K562 (cell line): ENCODE measurements at places on chromosomes 7 and 10. TPM values are rescaled to one million over a fixed set of nuclear protein-coding genes. Genes with fewer than 3 reads are reported as not detected.
A peak's percentile ranks its signal among the peaks of the same experiment; 100 is the strongest.

- peak; percentile 10 for DNase-seq
- H3K27me3 ChIP-seq = peaks cover 11% of the 10 kb centered on the region
- H3K4me1 ChIP-seq = no peaks in the 10 kb centered on the region
- H3K36me3 ChIP-seq = no peaks in the 10 kb centered on the region
- H3K27ac ChIP-seq = no peak within 1 kb of the TSS
These were observed at the start of gene TWIST1 for GRCh38 chr7:19117091-19117869. TSS of gene TWIST1 (minus strand) at chr7:19117636. CDS start at chr7:19117321, 315 bp downstream.

DNA sequence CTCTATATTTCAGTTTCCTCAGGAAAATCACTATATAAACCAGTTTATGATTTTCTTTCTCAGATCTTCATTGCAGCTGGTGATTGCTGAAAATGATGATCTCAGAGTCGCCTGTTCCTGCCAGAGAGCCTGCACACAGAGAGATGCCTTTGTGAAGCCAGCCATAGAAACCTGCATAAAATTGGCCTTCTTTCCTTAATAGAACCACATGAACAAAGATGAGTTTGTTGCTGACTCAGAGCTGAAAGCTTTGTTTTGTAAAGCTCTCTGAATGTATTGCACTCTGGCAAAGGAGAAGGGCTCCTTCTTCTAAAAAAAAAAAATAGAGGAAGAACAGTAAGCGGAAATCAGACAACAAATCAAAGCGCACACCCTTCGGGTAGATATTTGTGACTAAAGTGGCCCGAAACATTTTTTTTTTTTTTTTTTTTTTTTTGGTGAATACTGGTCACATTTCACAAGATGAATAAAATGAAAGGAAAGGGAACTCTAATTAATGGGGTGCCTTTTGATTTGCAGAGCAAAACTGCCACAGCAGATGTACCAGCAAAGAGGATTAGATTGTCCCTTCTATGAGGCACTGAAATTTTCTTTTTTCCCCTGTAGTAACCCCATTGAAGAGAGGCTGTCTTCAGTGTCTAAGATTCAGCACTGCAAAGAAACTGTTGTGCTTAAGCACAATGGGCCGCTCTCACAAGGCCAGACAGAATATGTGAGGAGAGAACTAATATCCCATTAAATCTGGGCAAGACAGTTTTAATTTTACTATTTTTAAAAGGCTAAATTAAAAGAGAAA is 75.1 kb upstream of the PTPRZ1 start:
- H3K36me3 ChIP-seq = no peaks in the 10 kb centered on the region
- no peak for DNase-seq
- no peaks in the 10 kb centered on the region for H3K27me3 ChIP-seq
- H3K4me1 ChIP-seq = no peaks in the 10 kb centered on the region

GRCh38 chr10:64765498-64765897 is 1244.3 kb downstream of the REEP3 start:
- no peaks in the 10 kb centered on the region for H3K36me3 ChIP-seq
- no peaks in the 10 kb centered on the region for H3K4me1 ChIP-seq
- H3K27ac ChIP-seq = no peak overlapping the region
- DNase-seq = no peak

GRCh38 chr10:51215951-51216834 is 141.9 kb downstream of the PRKG1 start:
- H3K27ac ChIP-seq = no peak overlapping the region
- no peak for DNase-seq
- H3K36me3 ChIP-seq = no peaks in the 10 kb centered on the region
- no peak overlapping the region for H3K4me3 ChIP-seq

DNA sequence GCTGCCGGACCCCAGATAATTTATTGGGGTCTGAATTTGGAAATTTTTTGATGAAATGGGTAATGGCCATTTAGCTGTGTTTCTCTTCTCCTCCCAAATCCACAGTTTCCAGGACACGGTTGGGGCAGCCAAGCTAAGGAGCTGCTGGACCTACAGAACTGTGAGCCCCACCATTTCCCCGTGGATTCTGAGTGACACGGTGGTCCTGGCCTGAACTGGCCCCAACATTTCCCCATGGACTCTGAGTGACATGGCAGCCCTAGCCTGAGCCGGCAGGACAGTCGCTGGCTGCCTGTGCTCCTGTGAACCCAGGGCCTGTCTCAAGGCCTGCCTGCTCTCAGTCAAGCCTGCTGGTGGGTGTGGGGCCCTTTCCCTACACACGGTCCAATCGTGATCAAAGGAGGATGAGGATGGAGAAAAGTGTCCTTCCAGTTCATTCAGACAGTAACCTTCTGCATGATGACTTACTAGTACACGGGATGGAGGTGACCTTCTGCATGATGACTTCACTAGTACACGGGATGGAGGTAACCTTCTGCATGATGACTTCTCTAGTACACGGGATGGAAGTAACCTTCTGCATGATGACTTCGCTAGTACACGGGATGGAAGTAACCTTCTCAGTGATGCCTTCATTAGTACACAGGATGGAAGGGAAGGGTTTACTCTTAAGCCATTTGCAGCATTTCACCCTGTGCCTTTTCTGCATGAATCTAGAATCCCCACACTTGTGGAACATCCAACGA is 359.9 kb downstream of the GLRX3 start:
- H3K4me3 ChIP-seq = no peak overlapping the region
- no peaks in the 10 kb centered on the region for H3K4me1 ChIP-seq
- no peak for DNase-seq
- H3K27me3 ChIP-seq = no peaks in the 10 kb centered on the region

DNA sequence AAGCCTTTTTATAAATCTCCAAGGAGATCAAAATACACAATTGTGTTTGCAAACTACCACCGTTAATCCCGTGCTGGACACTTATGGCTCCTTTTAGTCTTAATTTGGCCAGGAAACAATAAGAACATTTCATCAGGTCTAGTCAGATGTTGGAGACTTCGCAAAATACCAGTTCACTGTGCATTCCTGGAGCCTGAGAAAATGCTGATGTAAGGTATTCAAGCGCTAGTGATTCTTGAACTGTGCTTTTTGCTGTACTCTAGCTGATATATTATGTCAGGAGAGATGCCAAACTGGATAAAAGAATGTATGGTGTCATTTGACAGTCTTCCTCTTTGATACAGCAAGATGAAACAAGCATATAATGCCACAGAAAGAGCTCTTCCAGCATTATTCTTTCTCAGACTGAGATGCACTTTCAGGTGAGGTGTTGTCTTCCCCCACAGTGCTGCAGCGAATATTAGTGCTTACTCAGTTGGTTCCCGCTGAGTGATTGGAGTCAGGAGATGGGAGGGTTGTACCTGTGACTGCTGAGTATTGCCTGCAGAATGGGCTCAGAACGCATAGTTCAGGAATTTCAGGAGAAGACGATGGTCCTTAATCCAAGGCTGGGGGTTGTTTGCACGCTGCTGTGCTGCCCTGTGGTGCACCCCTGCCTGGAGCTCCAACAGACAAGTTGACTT is 59.2 kb downstream of the OGDH start:
- H3K4me1 ChIP-seq = no peaks in the 10 kb centered on the region
- peaks cover 60% of the 10 kb centered on the region; the same call in 2 of the 3 replicates for H3K36me3 ChIP-seq
- DNase-seq = no peak

DNA sequence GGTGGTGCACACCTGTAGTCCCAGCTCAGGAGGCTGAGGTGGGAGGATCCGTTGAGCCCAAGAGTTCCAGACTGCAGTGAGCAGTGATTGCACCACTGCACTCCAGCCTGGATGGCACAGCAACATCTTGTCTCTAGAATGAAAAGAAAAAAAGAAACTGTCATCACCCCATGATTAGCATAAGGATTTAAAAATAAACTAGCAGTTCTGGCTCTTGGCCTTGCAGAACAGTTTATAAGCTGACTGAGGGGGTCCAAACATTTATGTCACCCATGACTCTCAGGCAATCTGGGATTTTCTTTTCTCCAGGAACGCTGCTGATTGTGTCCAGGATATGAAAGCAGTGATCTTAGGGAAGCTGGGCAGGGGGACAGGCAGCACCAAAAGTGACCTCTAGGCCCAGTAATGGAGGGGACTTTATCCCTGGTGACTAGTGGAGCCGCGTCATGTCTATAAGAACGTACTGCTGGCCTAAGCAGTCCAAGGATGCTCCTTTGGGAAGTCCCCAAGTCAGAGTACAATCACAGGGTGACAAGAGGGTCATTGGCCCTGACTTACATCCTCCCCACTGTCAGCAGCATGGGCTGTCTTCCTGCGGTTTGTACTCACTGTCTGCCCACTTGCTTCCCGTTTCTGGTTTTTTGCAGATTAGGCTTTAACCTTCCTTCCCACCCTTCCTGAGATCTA is 177.4 kb downstream of the ARHGAP12 start:
- peaks cover 8% of the 10 kb centered on the region; the same call in 1 of the 2 replicates for H3K4me1 ChIP-seq
- H3K36me3 ChIP-seq = no peaks in the 10 kb centered on the region
- DNase-seq = no peak
- no peak overlapping the region for H3K4me3 ChIP-seq
- peaks cover 63% of the 10 kb centered on the region for H3K27me3 ChIP-seq

DNA sequence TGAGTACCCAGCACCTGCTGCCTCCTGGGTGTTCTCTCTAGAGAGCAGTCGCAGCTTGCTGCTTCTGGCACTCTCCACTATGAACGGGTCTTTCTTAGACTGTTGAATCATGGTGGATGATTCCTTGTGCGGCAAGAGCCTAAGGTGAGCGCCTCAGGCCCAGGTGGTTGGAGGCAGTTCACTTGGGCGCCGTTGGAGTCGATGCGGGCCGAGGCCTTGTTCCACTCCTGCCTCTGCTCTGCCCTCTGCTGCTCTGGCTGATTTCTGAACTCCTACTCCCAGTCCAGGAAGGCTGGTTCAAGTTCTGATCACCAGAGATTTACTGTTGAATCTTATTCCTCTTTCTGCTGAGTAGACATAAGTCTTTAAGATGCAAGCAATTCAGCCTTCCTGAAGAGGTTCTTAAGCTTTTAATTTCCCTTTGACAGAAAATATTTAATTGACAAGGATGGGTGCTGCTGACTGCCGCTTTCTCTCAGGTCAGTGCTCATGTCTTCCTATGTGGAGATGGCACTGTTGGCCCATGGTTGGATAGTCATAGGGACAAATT is 10.4 kb downstream of the YKT6 start:
- no peak overlapping the region for H3K27ac ChIP-seq
- H3K36me3 ChIP-seq = peaks cover 68% of the 10 kb centered on the region; the same call in 2 of the 3 replicates
- DNase-seq = no peak
- no peak overlapping the region for H3K4me3 ChIP-seq

GRCh38 chr10:32981760-32982159 is 23.7 kb upstream of the ITGB1 start:
- DNase-seq = no peak
- no peaks in the 10 kb centered on the region for H3K27me3 ChIP-seq
- peak overlapping the region; percentile 82; the same call in 2 of the 3 replicates for H3K27ac ChIP-seq
- peaks cover 22% of the 10 kb centered on the region for H3K4me1 ChIP-seq
- H3K4me3 ChIP-seq = no peak overlapping the region
- H3K36me3 ChIP-seq = no peaks in the 10 kb centered on the region

DNA sequence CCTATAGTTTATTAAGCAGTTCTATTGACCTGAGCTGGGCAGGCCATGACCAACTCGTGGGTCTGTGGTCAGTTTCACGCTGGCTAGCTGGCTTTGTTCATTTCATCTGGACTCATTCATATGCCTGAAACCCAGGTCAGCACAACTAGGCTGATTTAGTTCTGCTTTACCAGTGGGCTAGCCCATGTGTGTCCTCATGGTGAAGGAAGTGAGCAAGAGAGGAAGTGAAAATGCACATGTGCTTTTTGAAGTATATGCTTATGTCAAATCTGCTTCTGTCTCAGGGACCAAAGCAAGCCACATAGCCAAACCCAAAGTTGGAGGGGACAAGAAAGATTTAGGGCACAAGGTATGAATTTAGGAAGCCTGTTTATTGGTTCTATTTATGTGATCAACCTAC is 154.5 kb downstream of the RNF133 start:
- no peak overlapping the region for H3K4me3 ChIP-seq
- no peaks in the 10 kb centered on the region for H3K36me3 ChIP-seq
- H3K27me3 ChIP-seq = no peaks in the 10 kb centered on the region
- DNase-seq = no peak

GRCh38 chr10:126576336-126576735 is 94.2 kb downstream of the C10orf90 start:
- no peak for DNase-seq
- H3K36me3 ChIP-seq = no peaks in the 10 kb centered on the region
- no peaks in the 10 kb centered on the region for H3K4me1 ChIP-seq
- H3K27me3 ChIP-seq = no peaks in the 10 kb centered on the region

GRCh38 chr7:34208878-34209621 is 303.7 kb downstream of the BMPER start:
- H3K4me1 ChIP-seq = no peaks in the 10 kb centered on the region
- no peaks in the 10 kb centered on the region for H3K36me3 ChIP-seq
- DNase-seq = no peak
- no peaks in the 10 kb centered on the region for H3K27me3 ChIP-seq
- H3K27ac ChIP-seq = no peak overlapping the region
- H3K4me3 ChIP-seq = no peak overlapping the region

DNA sequence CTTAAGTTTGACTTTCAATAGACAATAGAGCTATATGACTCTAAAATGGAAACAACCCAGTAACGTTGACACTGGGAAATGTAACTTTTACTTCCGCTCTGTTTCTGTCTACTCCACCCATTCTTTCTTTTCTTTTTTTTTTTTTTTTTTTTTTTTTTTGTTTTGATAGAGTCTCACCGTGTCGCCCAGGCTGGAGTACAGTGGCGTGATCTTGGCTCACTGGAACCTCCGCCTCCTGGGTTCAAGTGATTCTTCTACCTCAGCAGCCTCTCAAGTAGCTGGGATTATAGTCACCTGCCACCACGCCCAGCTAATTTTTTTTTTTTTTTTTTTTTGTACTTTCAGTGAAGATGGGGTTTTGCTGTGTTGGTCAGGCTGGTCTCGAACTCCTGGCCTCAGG is 13.9 kb downstream of the PRSS2 start:
- no peak overlapping the region for H3K4me3 ChIP-seq
- H3K4me1 ChIP-seq = peaks cover 2% of the 10 kb centered on the region; the same call in 1 of the 2 replicates
- no peaks in the 10 kb centered on the region for H3K36me3 ChIP-seq
- H3K27ac ChIP-seq = no peak overlapping the region

FMC1 gene
- 29.0 TPM in 2 replicates for total RNA-seq

DEPP1 gene
- total RNA-seq = 0.34 and 0.40 TPM in 2 replicates

NACAD gene
- total RNA-seq = 0.02 and 0.04 TPM in 2 replicates

H2BK1 gene
- total RNA-seq = not detected in 2 replicates

LRIT1 gene
- total RNA-seq = not detected in 2 replicates

MKI67 gene
- 73.7 and 86.5 TPM in 2 replicates for total RNA-seq

HOXA9 gene
- total RNA-seq = not detected in 2 replicates

HOXA13 gene
- not detected in 2 replicates for total RNA-seq

ELFN1 gene
- total RNA-seq = 0.45 and 0.64 TPM in 2 replicates

DNA2 gene
- 45.8 and 47.7 TPM in 2 replicates for total RNA-seq

NUDT1 gene
- 39.3 and 44.8 TPM in 2 replicates for total RNA-seq
